ENCODE measurements at places on chromosomes 2 and 18.

GRCh38 chr2:105473011-105473410 lies 74.2 kb upstream of the FHL2 start:
- no peak for DNase-seq

DNA sequence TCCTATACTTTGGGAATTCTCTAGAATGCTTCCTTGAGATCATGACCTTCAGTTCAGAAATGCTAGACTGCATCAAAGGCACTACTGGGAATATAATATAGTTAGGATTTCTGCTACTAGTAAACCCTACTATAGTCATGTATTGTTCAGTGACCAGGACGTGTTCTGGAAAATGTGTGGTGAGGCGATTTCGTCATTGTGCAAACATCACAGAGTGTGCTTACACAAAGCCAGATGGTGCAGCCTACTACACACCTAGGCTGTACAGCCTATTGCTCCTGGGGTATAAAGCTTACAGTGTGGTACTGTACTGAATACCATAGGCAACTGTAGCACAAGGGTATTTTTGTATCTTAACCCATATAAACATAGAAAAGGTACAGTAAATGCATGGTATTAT lies 13.0 kb downstream of the CXCR4 start:
- DNase-seq = no peak

DNA sequence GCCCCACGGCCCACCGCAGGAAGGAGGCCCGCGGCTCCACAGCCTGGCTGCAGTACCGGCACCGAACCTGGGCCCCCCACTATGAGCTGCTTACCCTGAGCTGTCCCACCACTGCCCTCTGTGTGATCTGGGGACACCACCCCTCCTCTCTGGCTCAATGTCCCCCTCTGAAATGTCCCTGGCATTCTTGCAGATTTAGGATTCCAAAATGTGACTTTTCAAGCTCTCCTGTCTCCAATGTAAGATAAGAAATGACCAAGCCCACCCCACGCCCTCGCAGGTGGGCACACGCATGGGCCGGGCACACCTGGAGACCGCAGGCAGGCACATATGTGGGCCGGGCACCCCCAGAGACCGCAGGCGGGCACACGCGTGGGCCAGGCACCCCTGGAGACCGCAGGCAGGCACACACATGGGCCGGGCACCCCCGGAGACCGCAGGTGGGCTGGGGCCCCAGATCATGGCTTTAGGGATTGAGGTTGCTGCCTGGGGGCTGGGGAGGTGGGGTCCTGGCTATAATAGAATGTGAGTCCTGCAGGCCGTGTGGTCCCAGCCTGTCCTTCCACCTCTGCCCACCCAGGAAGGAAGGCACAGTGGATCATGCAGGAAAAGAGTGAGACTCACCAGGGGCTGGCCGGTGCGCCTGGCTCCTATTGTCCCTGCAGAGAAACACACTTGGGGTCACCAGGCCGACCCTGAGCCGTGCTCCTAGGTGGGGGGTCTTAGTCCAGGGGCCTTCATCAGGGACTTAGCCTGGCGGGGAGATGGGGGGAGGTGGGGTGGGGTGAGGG lies 7.2 kb downstream of the PDCD1 start:
- peak; percentile 24 for DNase-seq

- DNase-seq = no peak
Measured at GRCh38 chr2:239194731-239195317, 206.0 kb downstream of the HDAC4 start.

GRCh38 chr2:241357531-241357930 lies 1.4 kb downstream of the FARP2 start:
- DNase-seq = no peak

DNA sequence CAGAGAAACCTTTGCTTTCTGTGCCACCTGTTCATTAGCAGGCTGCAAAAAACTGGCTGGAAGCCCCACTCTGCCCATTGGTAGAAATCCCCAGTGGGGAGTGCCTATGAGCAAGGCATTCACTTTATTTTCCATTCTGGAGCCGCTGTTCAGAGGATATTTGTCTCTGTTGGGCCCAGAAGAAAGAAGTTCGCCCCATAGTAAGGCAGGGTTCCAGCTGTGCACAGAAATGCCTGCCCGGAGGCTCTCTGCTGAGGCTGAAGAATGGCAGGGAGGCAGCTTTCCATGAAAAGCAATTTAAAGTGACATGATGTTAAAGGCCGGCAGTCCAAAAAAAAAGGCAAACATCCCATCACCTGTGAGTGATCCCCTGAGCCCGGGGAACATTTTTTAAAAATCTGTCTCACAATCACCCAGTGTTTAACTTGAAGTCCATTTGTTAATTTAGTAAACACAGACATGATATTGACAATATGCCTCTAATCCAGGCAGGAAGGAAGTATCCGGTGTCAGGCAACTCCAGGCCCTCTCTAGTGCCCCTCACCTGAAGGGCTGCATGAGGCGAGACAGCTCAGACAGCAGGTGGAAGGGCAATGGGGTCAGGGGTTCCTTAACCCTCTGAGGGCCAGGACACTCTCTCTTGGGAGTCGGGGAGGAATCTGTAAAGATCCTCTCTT lies 265.1 kb upstream of the SIX2 start:
- DNase-seq = no peak

GRCh38 chr2:206275312-206276055 lies 1.0 kb downstream of the ZDBF2 start:
- no peak for DNase-seq

- DNase-seq = no peak
Measured at GRCh38 chr2:113977660-113978523, 88.0 kb downstream of the ACTR3 start.

DNA sequence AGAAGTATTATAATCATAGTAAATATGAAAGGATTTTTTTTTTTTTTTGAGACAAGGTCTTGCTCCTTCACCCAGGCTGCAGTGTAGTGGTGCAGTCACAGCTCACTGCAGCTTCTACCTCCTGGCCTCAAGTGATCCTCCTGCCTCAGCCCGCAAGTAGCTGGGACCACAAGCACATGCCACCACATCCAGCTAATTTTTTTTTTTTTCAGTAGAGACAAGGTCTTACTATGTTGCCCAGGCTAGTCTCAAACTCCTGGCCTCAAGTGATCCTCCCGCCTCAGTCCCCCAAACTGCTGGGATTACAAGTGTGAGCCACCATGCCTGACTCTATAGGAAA lies 301.6 kb upstream of the STON1 start:
- DNase-seq = no peak

GRCh38 chr2:221563270-221563985 lies 8.7 kb downstream of the EPHA4 start:
- peak; percentile 48 for DNase-seq

DNA sequence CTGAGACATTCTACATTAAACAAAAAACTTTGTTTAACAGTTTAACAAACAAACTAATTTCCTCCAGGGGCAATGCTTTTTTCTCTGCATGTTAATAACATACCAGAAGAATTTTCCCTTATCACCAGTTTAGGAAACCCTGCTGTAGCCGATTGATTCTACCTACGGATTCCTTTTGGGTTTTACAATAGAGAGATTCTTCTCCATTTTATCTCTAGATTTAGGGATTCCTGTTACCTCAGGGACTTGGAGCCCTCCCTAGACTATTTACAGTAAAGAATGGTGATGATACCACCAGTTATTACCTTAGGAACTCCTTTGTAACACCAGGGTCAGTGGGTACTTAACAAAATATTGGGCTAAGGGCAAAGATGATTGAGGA lies 5.3 kb upstream of the ERICH2 start:
- no peak for DNase-seq

DNA sequence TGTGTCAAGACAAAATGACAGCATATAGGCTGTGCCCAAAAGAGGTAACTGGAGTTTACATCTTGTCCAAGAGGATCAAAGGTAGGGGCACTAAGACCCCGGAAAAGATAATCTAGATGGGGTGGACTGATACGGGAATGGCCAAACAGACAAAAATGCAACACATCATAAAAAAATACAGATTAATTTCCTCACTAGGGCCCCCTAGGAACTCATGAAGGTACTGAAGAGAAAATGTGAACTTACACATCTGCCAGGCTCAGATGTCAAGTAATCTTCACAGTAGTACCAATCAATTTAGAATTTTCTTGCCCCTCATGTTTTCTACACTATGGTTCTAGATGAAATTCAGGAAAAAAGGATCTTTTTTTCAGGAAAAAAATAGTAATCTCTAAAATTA lies 115.6 kb upstream of the REG3A start:
- no peak for DNase-seq

GRCh38 chr2:120442923-120443571 lies 97.1 kb downstream of the INHBB start:
- DNase-seq = no peak

DNA sequence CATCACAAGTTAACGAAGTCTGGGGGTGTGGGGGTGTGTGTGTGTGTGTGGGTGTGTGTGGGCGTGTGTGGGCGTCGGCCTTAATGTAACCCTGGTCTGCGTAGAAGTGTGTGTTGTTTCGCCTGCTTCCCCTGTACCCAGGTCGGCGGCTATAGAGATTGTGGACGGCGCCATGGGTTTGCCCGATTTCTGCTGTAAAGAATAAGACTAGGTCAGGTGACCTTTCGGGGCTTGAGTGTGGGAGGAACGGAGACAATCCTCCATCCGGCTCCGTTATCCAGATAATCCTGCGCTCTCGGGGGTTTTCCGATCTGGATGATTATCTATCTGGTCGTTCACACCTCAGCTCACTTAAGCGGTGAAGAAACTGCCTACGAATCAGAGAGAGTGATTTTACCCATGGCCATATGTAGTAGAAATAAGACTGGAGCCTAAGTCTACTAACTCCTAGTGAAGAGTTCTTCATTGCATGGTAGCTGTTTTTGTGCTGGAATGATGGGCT lies 543 bp downstream of the HADHB start:
- peak; percentile 66 for DNase-seq

DNA sequence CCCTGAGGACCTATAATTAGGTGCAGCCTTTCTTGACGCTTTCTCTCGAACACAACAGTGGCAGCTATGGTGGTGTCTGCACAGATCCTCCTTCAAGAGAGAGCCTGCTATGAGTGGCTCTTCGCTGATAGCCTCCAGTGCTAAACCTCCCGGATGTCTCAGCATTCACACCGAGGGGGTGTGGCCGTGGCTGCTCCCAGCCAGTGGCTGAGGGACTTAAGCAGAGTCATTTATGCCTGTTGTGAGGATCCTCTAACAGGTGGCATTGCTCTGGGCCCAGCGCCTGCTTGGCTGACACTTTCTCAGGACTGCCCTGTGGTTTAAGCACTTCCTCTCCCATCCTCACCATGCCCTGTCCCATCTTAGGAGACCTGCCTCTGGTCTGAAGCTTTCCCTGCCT lies 592.0 kb upstream of the LRRTM1 start:
- no peak for DNase-seq

DNA sequence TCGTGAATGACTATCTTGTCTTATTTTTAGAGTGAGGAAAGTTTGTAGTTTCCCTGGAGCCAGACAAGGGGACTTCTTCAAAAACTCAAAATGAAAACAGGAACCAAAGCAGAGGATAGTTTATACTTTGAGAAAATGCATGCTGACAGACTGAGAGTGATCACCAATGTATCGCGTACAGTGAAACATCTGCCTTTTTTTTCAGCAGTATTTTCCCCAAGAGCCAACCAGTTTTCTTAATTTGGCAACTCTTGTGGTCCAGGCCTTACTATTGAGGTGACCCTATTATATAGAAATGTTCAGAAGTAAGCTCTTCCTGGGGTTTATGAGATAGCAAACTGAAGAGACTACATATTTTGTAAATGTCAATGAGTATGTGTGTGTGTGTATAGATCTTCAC lies 153.7 kb upstream of the VRK2 start:
- no peak for DNase-seq

- no peak for DNase-seq
Measured at GRCh38 chr18:13943338-13943737, 28.0 kb upstream of the MC2R start.

GRCh38 chr2:118153433-118153832 lies 65.2 kb downstream of the INSIG2 start:
- DNase-seq = no peak

DNA sequence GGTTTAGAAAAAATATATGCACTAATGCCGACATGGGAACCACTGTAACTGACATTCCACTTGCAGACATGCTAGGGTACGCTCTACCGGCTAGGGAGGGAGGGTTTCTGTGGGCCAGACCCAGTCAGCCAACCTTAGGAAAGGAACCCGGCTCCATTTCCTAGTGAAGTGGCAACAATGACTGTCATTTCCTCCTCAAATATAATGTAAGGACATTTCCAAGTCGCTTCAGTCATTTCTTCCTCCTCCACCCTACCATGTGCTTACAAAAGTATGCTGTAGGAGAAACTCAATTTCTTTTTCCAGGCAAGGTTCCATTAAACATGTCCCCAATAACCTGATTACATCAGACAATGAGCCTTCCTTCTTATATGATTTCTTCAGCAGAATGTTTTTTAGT lies 64.3 kb upstream of the PSMD14 start:
- no peak for DNase-seq

DNA sequence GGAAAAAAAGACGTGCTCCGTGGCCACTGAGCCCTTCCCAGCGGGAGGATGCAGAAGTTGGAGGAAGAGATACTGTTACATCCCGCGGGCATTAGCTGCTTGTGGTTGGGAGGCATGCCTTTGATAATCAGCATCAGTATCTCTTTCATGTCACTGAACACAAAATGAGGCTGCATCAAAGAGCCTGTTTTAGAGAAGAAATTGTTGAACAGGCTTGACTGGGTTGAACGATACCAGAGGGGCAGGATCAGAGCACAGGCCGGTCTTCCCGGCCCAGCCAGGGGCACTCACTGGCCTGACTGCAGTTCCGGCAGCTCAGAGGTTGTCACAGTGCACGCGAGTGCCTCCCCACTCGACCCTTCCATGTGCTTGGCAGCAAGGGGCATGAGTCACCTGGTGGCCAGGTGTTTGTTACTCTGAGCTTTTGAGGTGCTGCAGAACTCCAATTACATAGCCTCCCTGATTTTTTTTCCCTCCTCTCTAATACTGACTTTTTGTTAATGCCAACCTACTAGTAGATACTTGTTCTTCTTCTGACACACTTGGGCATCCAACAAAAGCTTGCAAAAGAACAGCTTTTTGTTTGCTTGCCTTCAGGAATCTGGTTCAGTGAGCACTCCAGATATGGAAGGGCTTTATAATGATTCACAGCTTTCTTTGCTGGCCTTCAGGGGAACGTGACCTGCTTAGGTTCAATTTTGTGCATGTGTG lies 121.6 kb downstream of the VAPA start:
- DNase-seq = no peak

DNA sequence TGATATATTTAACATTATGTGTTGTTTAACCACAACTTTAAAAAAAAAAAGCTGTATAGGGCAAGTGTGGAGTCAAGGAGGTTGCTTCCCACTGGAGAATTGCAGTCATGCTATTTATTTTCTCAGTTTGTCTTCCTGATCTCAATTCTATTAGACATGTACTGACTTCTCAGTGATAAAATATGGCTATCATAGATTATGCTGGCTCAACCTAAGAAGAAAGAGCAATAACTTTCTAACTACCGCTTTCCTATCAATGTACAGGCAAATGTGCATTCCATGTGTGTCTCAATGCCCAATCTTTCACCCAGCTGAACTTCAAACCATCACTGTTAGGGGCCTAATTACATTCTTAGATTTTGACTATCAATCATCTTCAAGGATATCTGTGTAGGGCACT lies 201.4 kb downstream of the CTNNA2 start:
- DNase-seq = no peak

GRCh38 chr2:114156366-114157056 lies 266.6 kb downstream of the ACTR3 start:
- no peak for DNase-seq

Measured in D341Med (cell line).